Stimulated activated CD4-positive, alpha-beta T cell treated with anti-CD3 and anti-CD28 coated beads, Interleukin-4, amount 100 ng/mL, for 24 hours (primary cell): ENCODE measurements at places on chromosomes 2 and 18.

GRCh38 chr2:119473621-119474370, 42.1 kb downstream of the TMEM37 start:
- no peak for DNase-seq

- no peak for DNase-seq
These were observed 600.1 kb downstream of the ARHGAP15 start for GRCh38 chr2:143729296-143729814.

- DNase-seq: no peak
These were observed 237.5 kb upstream of the SP5 start for GRCh38 chr2:170477630-170478029.

- no peak for DNase-seq
These were observed 66.1 kb downstream of the TMEFF2 start for GRCh38 chr2:192128655-192129054.

DNA sequence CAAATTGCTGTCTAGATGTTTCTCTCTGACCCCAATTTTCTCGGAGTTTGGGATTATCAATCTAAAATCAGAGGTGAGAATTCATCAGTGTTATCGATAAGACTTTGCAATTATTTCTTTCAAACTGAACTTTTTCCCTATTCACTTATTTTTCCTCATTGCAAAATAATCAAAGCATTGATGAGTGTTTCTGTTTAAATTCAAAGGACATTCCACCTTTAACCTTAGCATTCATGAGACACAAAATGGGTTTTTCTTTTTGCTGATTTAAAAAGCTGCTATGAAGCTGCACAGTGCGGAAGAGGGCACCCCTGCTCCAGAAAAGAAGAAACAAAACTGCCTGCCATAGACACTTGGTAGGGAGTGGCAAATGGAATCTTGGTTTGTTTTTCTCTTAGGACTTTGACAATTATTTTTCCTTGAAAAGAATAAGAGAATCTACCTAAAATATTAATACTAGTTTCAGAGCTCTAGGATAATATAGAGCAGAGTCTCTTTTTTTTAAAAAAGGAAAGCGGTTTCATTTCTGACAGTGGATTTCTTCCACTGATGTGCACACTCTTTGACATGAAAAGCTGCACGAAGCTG, 203.4 kb downstream of the TGIF1 start:
- DNase-seq: no peak

GRCh38 chr18:39960550-39960949, 1994.5 kb upstream of the PIK3C3 start:
- DNase-seq: no peak

GRCh38 chr2:60976875-60977561, 40.5 kb upstream of the PEX13 start:
- DNase-seq: no peak

GRCh38 chr2:40062381-40062780, 283.3 kb upstream of the THUMPD2 start:
- no peak for DNase-seq

DNA sequence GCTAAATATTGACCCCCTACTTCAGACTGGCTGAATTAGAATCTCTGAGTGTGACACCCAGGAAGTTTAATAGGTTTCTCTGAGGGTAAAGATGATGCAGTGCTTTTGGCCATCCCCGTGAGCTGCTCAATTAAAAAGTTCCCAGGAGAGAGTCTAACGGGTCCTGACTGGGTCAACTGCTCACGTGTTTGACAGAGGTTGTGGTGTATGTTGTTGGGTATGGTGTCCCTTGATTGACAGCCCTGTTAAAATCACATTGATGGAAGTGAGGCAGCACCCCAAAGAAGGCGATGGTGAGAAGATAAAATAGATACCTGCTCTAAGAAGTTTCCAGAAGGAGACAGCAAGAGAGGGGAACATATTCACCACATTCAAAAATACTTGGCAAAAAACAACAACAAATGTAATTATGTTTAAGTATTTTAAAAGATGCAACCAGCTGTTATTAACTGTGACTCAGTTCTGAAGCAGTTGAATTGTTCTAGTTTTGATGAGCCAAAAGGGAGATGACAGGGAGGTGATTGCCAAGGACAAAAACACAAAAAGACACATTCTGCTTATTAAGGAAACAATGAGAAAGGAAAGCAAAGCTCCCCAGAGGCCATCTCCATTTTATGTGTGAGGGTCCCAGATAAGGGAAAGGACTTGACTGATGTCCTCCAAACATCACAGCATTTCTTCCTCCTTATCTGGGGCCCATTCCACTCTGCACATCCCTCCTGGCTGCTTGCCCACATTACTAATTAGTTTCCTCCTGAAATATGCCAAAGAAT, 11.5 kb upstream of the GMCL1 start:
- DNase-seq: no peak

DNA sequence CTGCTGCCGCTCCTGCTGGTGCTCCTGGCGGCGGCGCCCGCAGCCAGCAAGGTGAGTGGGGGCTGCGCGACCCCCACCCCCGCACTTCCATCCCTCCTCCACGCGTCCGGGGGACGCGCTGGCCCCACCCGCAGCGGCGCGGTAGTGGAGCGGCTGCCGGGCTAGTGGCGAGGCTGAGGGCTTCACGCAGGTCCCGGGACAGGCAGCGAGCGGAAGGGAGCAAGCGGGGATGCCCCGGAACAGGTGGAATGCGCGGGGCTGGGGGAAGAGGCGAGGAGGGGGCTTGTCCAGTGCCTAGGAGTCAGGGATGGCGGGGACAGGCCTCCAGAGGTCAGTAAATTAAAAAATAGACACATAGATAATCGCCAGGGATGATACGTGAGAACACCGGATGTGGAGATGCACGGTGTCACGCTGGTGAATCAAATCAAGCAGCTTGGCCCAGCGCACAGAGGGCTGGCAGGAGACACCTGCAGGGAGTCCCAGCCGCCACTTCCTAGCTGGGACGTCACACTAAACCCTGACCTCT, 403 bp downstream of the COL4A3 start:
- DNase-seq: no peak
